Activated T-cell treated with anti-CD3 and anti-CD28 coated beads, Interleukin-2, amount 50 U/mL, for 4 hours (primary cell): ENCODE measurements at places on chromosomes 3 and 15. TPM values are rescaled to one million over a fixed set of nuclear protein-coding genes. Genes with fewer than 3 reads are reported as not detected.

- no peak for DNase-seq
These were observed 217.9 kb upstream of the DCBLD2 start for GRCh38 chr3:99119385-99119784.

- DNase-seq = no peak
These were observed 198.3 kb downstream of the NAALADL2 start for GRCh38 chr3:175057401-175057800.

GRCh38 chr3:9653565-9654248 lies 4.4 kb downstream of the MTMR14 start:
- no peak for DNase-seq

Gene POPDC2
- 2.3 TPM for total RNA-seq

- DNase-seq = no peak
These were observed 126.2 kb downstream of the TIGIT start for GRCh38 chr3:114420072-114420471.

GRCh38 chr3:43707266-43707665 lies 16.5 kb downstream of the ABHD5 start:
- DNase-seq = no peak

Gene ZNF774
- total RNA-seq = 1.0 TPM

Gene ROBO2
- total RNA-seq = not detected

Gene FGF12
- total RNA-seq = not detected

Gene MAP6D1
- 1.4 TPM for total RNA-seq

DNA sequence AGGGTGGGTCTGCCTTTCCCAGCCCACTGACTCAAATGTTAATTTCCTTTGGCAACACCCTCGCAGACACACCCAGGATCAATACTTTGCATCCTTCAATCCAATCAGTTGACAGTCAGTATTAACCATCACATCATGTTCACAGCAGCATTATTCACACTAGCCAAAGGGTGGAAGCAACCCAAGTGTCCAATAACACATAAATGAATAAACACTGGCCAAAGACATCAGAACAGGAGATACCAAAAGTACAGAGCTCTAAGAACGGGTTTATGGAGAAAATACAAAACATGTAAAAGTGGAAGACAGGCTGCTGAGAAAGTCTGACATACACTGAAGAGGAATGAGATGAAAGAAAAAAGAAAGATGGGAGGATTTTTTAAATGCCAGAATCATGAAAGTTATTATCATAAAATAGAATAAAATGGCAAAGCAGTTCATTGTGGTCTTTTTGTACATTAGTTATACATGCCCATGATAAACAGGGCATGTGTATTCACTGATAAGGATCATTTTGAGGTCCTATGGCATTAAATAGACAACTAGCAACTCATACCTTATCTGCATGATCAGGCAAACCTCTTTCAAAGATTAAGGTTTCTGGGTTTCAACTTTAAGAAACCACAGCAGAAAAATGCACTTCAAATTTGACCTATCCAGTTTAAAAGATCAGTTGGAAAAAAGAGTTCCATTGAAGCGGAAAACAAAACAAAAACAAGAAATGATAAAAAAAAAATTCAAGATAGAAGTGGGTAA lies 22.9 kb downstream of the DNAAF4 start:
- DNase-seq = no peak

Gene ATP13A4
- total RNA-seq = 0.16 TPM

Gene FSIP1
- 0.69 TPM for total RNA-seq

DNA sequence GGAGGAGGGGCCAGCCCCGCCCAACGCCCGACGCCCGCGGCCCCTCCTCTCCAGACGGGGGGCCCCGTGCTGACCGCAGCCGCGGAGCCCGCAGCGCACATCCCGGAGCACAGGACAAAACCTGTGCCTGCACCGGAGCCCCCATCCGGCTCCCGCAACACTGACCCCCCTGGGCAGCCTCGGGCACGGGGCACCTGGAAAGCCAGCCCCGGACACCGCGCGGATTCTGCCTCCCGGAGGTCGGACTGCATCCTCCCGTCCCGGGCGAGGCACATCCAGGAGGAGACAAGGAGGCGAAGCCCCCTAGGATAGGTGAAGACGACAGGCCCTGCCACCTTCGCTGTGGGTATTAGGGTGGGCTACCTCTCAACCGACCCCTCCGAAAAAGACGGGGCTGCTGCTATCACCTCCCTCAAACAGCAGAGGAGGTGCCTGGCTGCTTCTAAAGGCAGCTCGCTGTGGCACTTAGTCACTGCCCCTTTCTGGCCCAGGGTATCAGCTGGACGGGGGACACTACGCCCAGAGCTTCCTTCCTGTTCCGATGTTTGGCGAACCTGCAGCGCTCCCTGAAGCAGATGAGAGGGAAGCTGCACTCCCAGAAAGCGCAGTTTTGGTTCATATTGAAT lies 10.6 kb downstream of the XXYLT1 start:
- DNase-seq = no peak
